Esophagus (tissue), 2 donors: ENCODE measurements at places on chromosomes 13 and 19. TPM values are rescaled to one million over a fixed set of nuclear protein-coding genes. Genes with fewer than 3 reads are reported as not detected.

ADAT3 gene
- polyA plus RNA-seq = 6.9 TPM

KIR2DL3 gene
- not detected for polyA plus RNA-seq

NLRP5 gene
- polyA plus RNA-seq = not detected

LENG1 gene
- polyA plus RNA-seq = 4.9 TPM

LHB gene
- 0.29 TPM for polyA plus RNA-seq

CA11 gene
- polyA plus RNA-seq = 6.8 TPM

ATP12A gene
- polyA plus RNA-seq = 1.8 TPM

PGLYRP2 gene
- polyA plus RNA-seq = 0.02 TPM

ZNF571 gene
- 2.4 TPM for polyA plus RNA-seq

NKPD1 gene
- polyA plus RNA-seq = 1.3 TPM

CRTC1 gene
- 2.1 TPM for polyA plus RNA-seq

KIR2DL4 gene
- not detected for polyA plus RNA-seq

NPAS1 gene
- 1.2 TPM for polyA plus RNA-seq

AKAP8L gene
- polyA plus RNA-seq = 75.5 TPM

RHPN2 gene
- polyA plus RNA-seq = 0.26 TPM
